Tongue (tissue), 3 donors: ENCODE measurements at places on chromosomes 2 and 18. TPM values are rescaled to one million over a fixed set of nuclear protein-coding genes. Genes with fewer than 3 reads are reported as not detected.

- DNase-seq, result no peak
Observed at GRCh38 chr18:78711316-78711715, 268.3 kb upstream of the SALL3 start.

DNA sequence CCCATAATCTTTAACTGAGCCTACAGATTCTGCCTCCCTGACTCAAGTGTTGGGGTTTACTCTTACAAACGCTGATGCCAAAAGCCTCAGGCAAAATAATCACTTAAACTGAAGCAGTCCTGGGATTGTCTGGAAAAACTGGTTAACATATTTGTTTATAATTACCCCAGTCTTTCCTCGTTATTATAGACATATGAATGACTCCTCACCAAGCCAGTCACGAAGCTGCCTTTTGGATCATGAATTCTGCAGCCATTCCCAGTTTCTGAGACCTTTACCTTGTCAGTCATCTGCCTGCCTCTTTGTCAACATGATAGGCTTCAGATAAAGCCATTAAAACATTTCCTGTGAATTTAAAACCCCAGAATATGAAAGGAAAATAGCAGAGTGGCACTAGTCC lies 46.4 kb downstream of the MREG start:
- DNase-seq, result no peak

DNA sequence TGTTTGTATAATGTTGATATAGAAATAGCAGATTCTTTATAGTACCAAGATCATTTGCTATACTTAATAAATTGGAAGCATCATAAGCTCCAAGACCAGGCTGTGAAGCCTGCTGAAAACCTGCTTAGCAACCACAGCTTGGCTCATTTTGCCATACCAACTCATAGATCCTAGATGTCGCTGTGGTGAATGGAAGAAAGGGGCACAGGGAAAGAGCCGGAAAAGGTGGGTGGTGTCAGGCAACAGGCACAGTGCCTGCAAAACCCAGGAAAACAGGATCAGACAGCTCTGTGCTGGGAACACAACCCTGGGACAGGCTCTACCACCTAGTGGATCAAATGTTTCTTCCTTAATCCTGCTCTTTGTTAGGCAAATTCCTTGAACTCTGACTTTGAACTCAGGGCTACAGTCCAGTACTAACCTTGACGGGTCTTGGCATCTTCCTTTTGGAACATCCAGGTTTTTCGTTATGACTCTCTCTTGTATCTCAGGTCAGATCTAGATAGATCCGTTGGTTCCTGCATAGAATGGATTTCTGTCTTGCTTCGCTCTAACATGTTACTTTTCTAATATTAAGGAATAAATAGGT lies 31.6 kb downstream of the TWSG1 start:
- peak; percentile 85 for DNase-seq

GRCh38 chr2:191815010-191815409 lies 31.9 kb downstream of the CAVIN2 start:
- DNase-seq, result no peak

The TRABD2A gene
- total RNA-seq, result not detected

The MC2R gene
- total RNA-seq, result not detected
